ENCODE measurements at places on chromosomes 6 and 20. TPM values are rescaled to one million over a fixed set of nuclear protein-coding genes. Genes with fewer than 3 reads are reported as not detected.

PROKR2 gene
- total RNA-seq = not detected

PGC gene
- total RNA-seq = not detected

XKR7 gene
- total RNA-seq = not detected

HSPA1L gene
- 1.2 TPM for total RNA-seq

TENT5A gene
- 0.99 TPM for total RNA-seq

ZC2HC1B gene
- total RNA-seq = not detected

PRPH2 gene
- not detected for total RNA-seq

GPLD1 gene
- total RNA-seq = 1.3 TPM

FOXS1 gene
- 0.46 TPM for total RNA-seq

FGD2 gene
- not detected for total RNA-seq

IPCEF1 gene
- total RNA-seq = not detected

PDE10A gene
- total RNA-seq = 32.9 TPM

CASS4 gene
- total RNA-seq = 0.03 TPM

SLC22A1 gene
- 2.4 TPM for total RNA-seq

MAD2L1BP gene
- 38.0 TPM for total RNA-seq

MYL9 gene
- 19.9 TPM for total RNA-seq

BCAS1 gene
- total RNA-seq = 1.1 TPM

OPN5 gene
- not detected for total RNA-seq

PSORS1C2 gene
- not detected for total RNA-seq

SOX12 gene
- total RNA-seq = 30.7 TPM

RUNX2 gene
- total RNA-seq = 1.3 TPM

SASH1 gene
- 2.8 TPM for total RNA-seq

LGSN gene
- total RNA-seq = 3.8 TPM

PKIB gene
- 1.0 TPM for total RNA-seq

PPP2R5D gene
- 25.0 TPM for total RNA-seq

FNDC11 gene
- 0.19 TPM for total RNA-seq

FILIP1 gene
- 0.19 TPM for total RNA-seq

SNAI1 gene
- total RNA-seq = 18.7 TPM

NKAIN4 gene
- total RNA-seq = 6.4 TPM

CCN5 gene
- 38.0 TPM for total RNA-seq

ARFGEF3 gene
- total RNA-seq = 0.59 TPM

SLC26A8 gene
- not detected for total RNA-seq

ANGPT4 gene
- total RNA-seq = 0.03 TPM

Measured in A549 treated with RU486 at 1 μM for 4 hours (cell line).